ENCODE measurements at places on chromosomes 3 and 15.

GRCh38 chr3:38022896-38023709 is 6.3 kb downstream of the PLCD1 start:
- DNase-seq: no peak

GRCh38 chr3:69197455-69197854 is 75.1 kb upstream of the LMOD3 start:
- no peak for DNase-seq

- no peak for DNase-seq
These were observed 95.2 kb downstream of the WDR76 start for GRCh38 chr15:43922021-43922420.

DNA sequence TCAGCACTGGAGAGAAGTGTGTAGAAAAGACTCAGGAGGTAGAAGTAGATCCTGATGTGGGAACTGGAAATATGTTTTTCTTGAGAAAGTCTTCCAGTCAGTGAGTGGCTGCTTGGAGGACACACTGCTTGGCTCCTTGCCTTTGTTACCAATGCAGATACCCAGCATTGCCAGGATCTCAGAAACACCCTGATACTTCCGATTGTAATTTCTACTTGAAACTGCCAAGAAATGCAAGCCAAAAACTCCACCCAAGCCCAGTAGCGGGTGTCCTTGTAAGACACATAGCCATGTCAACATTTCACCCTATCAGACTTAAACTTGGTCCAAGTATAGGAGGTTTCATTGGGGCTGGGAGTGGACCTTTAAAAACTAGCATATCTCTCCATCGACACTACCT is 141.8 kb downstream of the ALDH1A2 start:
- DNase-seq: no peak

- no peak for DNase-seq
These were observed 51.6 kb downstream of the MOBP start for GRCh38 chr3:39519103-39519502.

DNA sequence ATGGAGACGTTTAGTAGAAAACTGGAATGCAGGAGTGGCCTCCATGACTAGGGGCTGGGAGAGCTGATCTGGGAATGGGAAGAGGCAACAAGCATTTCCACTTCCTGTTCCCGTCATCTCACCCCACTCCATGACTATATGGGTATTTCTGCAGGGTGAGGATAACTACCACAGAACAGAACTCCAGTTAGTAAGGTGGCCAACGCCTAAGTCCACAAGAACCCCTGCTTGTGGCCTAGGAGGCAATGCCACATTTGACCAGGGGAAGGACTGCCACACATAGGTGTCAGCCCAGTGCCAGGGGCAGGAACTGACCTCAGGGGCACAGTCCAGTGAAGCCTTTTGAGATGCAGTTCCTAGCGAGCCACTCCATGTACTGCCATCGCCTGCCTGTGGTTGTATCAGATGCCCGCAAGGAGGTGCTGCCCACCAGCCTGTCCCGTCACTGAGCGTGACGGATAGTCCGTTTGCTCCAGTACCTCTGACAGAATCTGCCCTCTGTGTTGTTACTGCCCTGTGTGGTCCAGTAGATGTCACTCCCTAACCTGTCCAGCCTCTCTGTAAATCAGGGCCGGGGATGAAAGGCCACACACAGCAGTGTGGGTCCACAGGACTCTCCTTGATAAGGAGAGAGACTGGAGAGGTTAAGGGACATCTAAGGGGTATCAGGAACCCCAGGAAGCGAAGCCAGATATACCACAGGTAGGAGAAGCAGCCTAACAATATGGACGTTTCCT is 3.5 kb upstream of the MTFMT start:
- no peak for DNase-seq

- DNase-seq: no peak
These were observed 3.6 kb downstream of the PLCL2 start for GRCh38 chr3:16888356-16888755.

GRCh38 chr3:178802259-178802658 is 266.0 kb downstream of the KCNMB2 start:
- no peak for DNase-seq

DNA sequence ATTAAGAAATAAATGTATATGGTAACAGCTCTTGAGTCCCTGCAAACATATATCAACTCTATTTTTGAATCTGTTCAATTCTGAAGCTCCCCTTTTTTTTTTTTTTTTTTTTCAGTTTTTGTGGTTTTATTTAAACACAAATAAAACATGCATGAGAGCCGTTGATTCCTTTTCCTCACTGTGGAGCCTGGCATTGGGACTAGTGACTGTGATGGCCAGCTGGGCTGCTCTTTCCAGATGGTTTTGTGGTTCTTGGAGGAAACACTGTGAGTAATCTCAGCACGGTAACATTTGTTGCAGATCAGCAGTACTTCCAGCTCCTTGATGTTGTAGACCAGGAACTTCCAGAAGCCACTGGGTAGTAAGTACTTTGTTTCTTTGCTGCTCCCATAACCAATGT is 15.9 kb downstream of the EMC7 start:
- DNase-seq: no peak
